NCI-H1436 treated with DMSO at 0.1 percent for 48 hours (cell line): ENCODE measurements at places on chromosomes 1 and 21.

DNA sequence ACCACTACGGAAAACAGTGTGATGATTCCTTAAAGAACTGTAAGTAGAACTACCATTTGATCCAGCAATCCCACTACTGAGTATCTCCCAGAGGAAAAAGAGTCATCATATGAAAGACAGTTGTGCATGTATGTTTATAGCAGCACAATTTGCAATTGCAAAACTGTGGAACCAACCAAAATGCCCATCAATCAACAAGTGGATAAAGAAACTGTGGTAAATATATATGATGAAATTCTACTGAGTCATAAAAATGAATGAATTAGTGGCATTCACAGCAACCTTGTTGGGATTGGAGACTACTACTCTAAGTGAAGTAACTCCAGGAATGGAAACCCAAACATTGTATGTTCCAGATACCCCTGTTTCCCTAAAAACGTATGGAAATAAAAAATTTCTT lies 337.0 kb upstream of the PTBP2 start:
- DNase-seq, result no peak

DNA sequence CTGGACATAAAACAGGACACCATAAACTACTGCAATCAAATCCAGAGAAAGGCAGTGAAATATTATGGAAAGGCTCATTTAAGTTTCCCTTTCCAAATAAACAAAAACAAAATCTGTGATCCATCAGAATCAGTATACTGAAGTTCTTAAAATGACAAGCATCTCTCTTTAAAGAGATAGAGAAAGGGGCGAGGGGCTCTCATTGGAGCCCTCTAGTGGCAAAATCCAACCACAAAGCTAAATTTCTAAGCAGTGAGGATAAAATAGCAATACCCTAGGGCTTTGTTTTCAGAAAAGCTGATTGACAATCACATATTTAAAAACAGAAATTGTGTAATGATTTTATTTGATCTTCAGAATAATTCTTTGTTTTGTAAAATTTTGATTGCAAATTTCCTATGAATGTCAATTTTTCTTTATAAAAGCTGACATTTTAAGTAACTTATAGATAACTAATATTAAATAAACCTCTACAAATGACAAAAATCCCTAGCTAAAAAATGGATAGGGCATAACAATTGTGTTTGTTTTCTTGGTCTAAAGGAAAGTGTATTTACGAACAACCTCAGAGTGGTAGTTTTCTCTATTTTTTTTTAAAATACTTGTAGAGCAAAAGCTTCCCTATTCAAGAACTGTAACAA lies 138.2 kb downstream of the COL24A1 start:
- no peak for DNase-seq

DNA sequence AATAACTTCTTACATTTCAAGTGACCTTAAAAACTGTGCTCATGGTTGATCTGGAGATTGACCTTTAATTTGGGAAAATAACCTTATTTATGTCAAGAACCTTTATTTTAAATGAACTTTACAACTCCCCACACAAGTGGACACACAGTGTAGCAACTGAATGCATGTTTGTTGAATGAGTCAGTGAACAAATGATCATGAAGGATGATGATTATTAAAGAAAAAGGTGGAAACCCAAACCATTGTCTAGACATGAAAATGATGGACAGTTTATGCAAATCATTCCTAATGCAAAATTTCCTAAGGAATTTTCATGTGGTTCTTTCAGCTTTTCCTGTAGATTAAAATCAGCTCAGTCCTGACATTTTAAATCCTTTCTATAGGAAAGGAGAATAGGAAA lies 439.8 kb upstream of the RUNX1 start:
- DNase-seq, result no peak

DNA sequence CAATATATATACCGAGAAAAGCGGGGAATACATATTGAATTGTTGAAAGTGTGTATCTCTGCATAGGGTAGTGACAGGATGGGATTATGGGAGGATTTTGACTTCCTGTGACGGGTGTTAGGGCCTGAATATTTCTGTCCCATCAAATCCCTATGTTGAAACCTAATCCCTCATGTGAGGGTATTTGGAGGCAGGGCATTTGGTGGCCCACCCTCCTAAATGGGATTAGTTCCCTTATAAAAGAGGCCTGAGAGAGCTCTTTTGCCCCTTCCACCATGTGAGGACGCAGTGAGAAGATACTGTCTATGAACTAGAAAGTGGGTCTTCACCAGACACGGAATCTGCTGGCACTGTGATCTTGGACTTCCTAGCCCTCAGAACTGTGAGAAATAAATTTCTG lies 137.3 kb downstream of the ZSCAN20 start:
- DNase-seq, result no peak

DNA sequence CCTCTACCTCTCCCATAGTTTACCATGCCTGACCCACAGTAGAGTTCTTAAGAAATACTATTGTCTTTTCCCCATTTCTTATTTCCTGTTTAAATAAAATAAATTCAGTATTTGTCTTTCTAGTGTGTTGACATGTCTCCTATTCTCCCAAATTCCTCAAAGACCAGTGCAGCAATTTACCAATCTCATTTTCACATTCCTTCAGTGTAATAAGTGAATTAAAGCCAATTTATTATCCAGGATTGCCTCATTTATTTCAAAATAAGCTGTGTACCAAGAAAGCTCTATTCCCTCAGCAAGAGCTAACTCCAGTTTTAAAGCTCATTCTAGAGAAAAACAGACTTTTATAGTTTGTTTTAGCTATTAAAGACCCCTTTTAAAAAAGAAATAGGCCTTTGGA lies 49.9 kb downstream of the DISC1 start:
- no peak for DNase-seq

GRCh38 chr1:154992721-154993571 lies 440 bp upstream of the LENEP start:
- no peak for DNase-seq

GRCh38 chr1:151060657-151061421 lies 642 bp downstream of the MLLT11 start:
- DNase-seq, result no peak

DNA sequence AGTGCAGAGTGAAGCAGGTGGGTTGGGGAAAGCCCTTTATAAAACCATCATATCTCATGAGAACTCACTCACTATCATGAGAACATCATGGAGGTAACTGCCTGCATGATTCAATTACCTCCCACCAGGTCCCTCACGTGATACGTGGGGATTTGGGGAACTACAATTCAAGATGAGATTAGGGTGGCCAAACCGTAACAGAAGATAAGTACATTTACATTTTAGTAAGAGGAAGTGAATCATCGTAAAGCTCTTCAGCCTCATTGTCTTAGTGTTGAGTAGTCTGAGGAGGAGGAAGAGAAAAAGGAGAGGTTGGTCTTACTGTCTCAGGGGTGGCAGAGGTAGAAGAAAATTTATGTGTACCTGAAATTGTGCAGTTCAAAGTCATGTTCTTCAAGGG lies 1053.4 kb upstream of the ADGRL4 start:
- no peak for DNase-seq

DNA sequence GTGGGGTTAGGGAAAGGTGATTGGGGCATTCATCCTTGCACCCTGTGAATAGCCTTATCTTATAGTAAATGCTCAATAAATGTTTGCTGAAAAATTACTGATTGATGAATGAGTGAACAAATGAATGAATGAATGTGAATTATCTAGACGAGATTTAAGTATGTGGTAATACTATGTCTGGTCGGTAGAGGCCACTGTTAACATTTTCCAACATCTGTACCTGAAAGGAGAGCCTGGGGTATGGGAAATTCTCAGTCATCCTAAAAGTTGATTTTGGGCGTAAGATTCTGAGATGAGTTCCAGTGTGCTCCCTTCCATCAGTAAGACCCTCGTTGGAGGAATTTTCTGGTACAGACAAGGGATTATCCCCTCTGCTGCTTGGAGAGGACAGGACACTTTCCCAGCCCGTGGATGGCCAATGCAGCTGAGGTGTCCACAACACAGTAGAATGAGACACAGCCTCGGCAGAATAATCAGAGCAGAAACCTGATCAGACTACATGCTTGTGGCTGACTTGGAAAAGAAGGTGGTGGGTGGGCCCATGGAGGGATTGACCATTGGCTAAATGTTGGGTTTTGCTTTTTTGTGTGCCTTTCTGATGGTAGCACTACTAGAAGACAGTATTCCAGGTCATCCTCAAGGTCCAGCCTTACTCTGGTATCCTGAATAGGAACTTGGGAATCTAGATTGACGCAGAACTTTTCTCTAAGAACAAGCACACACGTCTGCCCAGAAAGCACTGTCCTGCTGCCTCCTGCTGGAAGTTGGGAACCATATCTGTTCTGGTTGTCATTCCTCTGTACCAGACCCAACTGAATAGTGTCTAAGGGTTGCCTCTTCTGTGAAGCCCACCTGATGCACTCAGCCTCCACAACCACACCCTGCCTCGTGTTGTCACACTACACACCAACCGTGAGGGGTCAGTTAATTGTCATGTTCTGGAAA lies 262.0 kb downstream of the TNR start:
- no peak for DNase-seq

DNA sequence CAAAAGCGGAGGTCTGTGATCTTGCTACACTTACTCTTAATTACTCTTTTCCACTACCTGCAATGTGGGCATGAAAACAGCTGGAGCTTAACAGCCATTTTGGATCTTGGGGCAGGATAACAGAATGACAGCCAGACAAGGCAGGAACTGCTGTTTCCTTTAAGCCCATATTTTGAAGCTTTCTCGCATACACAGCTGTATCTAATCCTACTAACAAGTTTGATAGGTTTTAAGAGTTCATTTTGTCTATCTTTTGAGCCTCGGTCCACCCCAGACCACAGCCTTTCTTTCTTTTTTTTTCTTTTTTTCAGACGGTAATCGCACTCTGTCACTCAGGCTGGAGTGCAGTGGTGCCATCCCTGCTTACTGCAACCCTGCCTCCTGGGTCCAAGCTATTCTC lies 42.4 kb upstream of the CRB1 start:
- no peak for DNase-seq

GRCh38 chr21:41778930-41779600 lies 12.2 kb upstream of the RIPK4 start:
- no peak for DNase-seq

DNA sequence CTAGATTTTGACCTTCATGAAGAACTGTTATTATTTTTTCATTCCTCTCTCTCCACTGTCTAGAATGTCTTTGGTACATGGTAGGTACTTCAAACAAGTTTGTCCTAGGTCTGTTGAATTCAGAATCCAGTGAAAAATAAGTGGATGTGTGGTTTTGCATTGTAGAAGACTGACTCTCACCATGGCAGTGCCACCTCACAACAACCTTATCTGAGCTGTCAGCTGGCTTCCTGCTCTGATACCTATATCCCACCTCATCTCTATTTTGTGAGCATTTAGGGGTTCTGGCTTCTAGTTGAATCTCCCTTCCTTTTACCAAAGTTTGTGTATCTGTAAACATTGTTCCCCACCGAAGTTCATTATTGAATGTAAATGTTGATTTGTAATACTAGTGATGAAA lies 9.1 kb downstream of the SWT1 start:
- DNase-seq, result no peak

DNA sequence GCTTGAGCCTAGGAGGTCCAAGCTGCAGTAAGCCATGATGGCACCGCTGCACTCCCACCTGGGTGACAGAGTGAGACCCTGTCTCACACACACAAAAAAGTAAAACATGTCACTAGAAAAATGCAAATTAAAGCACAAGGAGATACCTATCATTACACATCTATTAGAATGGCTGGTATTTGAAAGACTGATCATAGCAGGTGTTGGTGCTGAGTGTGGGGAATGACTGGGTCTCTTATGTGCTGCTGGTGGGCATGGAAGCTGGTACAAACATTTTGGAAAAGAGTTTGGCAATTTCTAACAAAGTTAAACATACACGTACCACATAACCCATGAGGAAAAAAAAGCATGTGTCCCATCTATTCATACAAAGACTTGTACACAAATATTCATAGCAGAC lies 142.1 kb upstream of the ZBTB40 start:
- DNase-seq, result no peak

- DNase-seq, result peak; percentile 63
Measured at GRCh38 chr21:40658311-40658710, 188.6 kb downstream of the DSCAM start.

GRCh38 chr1:119318466-119319309 lies 49.9 kb upstream of the HAO2 start:
- DNase-seq, result no peak

DNA sequence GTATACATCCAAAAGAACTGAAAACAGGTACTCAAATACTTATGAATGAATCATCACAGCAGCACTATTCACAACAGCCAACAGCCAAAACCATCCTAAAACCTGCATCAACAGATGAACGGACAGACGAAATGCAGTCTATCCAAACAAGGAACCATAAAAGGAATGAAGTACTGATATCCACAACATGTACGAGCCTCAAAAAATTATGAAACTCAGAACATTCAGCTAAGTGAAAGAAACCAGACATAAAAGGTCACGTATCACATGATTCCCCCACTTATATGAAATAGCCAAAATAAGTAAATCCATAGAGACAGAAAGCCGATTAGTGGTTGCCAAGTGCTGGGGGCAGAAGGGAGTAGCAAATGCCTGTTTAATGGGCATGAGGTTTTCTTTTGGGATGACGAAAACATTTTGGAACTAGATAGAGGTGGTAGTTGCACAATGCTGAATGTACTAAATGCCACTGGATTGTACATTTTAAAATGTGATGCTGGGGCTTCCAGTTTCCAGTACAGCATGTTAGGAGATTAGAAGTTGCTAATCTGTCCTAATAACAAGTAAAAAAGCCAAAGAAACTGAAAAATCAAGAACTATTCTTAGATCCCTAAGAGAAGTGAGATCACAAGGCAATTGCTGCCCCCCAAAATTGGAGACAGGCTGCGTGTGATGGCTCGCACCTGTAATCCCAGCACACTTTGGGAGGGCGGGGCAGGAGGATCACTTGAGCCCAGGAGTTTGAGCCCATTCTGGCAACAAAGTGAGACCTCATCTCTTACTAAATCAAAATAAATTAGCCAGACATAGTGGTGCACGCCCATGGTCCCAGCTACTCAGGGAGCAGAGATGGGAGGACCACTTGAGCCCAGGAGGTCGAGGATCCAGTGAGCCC lies 25.3 kb downstream of the CLSTN1 start:
- DNase-seq, result no peak

- no peak for DNase-seq
Measured at GRCh38 chr1:214857716-214858115, 224.8 kb upstream of the KCNK2 start.
